Right ventricle myocardium inferior (tissue), 1 donor: ENCODE measurements at places on chromosomes 3 and 15. TPM values are rescaled to one million over a fixed set of nuclear protein-coding genes. Genes with fewer than 3 reads are reported as not detected.

Gene TUSC7
- total RNA-seq = not detected

Gene LXN
- total RNA-seq = 3.9 TPM

Gene LINGO1
- total RNA-seq = 0.78 TPM

Gene RAD54L2
- 10.3 TPM for total RNA-seq

Gene GOLGA6L6
- total RNA-seq = not detected

Gene PCOLCE2
- 64.1 TPM for total RNA-seq

Gene SELENOT
- 69.3 TPM for total RNA-seq
